ENCODE measurements at places on chromosomes 1 and 21.

GRCh38 chr1:116572099-116572498, 1.3 kb upstream of the CD58 start:
- DNase-seq, result no peak

DNA sequence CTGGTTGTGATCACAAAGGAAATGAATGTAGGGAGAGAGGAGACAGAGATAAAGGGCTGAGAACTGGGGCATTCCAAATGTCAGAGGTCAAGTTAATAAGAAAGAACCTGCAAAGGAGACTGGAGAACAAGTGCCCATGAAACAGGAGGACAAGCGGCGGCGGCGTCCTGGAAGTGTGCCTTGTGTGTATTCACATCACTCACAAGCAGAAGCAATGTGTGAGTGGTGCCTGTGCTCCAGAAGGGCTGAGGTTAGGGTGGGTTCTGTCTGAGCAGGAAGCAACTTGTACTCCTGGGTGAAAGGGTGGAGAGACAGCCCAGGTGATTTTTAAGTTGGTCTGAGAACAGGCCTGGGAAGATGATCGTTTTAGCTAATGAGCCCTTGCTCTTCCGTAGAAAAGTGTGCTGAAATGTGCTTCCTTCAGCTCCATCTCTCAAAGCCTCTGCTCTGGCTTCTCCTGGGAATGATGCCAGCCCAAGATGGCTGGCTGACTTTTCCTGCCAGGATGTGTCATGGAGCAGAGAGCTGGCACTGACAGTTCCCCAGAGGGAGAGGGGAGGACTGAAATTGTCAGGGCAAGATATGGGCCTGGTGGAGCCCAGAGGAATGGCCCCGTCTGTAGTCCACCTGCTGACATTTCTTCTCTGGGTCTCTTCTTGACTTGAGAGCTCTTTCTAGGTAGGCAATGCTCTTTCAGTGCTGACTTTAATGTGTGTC, 25.1 kb upstream of the PLEKHA6 start:
- DNase-seq, result peak; percentile 88

GRCh38 chr1:232287676-232288569, 342.0 kb downstream of the SIPA1L2 start:
- DNase-seq, result peak; percentile 13

- DNase-seq, result no peak
Measured at GRCh38 chr1:246295340-246295739, 211.7 kb downstream of the SMYD3 start.

GRCh38 chr1:27413004-27413403, 20.6 kb downstream of the GPR3 start:
- no peak for DNase-seq

DNA sequence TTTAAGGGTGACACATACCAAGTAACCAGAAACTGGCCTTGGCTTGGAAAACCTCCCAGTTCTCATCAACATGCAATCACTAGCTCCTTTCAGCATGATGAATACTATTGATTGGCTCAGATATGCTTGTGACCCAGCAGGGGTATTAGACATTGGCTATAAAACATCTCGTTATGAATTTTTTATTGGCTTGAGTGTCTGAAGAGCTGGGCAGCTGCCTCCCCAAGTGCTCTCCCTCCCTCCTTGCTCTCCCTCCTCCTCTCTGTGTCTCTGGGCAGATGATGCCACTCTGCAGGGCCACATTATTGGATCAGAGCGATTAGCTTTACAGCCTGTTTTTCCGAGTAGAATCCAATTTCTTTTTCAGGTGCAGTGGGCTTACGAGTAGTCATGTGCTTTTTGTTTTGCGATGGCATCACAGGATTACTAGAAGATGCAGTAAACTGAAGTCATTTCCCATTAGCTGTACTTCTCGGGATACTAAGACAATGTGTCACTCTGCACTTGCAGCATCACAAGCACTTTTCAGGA, 79.3 kb upstream of the ATF3 start:
- DNase-seq, result peak; percentile 80

DNA sequence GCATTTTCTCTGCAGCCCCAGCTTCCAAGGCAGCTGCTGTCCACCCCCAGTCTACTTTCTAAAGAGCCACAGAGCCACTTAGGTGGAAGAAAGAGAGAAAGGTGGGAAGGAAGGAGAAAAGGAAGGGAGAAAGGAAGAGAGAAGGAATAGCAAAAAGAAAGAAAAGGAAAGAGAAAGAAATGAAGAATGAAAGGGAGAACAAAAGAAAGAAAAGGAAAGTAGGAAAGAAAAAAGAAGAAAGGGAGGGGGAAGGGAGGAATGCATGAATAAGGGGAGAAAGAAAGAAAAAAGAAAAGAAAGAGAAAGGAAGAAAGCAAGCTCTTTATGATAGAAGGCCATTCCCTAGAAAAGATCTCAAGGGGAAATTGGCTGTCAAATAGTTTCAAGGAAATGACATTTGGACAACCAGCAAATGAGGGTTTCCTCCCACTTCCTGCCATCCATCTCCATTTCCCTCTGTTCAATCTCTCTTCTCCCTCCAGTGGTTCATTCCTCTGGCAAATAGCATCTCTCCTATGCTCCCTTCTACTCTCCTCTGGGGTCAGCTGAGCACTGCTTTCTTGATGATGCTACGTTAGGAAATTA, 3.4 kb upstream of the CSF1 start:
- DNase-seq, result no peak

DNA sequence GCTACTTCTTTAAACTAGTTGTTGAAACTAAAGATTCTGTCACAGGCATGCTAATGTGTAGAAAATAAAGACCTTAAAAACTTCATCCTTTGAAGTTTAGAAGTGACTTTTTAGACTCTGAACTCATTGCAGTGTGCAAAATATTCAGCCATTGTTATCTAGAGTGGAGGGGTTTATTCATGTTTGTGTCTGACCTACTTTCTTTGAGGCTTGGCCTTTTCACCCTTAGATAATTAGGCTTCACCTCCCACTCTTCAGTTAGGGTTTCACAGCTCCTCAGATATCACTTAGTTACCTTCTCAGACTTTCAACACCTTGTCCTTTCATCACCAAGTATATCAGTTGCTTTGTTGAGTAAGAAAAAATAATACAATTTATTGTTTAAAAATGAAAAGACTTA, 75.9 kb downstream of the IVNS1ABP start:
- no peak for DNase-seq

- DNase-seq, result no peak
Measured at GRCh38 chr1:84192681-84193080, 48.6 kb downstream of the PRKACB start.

GRCh38 chr1:3197781-3198316, 128.8 kb downstream of the PRDM16 start:
- DNase-seq, result no peak

DNA sequence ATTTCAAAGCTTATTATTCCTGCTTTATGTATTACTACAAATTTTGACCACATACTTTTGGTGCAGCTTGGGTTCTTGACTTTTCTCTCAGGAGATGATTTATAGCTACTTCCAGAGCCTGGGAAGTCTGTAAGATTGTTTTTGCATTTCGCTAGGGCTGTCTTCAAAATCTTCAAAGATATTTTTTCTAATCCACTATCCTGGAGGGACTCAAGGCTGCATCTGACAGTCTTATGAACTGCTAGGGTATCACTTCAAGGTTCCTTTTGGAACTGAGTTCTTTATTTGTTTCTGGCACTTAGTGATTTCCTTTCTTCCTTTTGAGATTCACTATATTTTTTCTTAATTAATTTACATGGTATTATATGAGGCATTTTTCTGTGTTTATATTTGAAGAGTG, 90.0 kb upstream of the LYPLAL1 start:
- no peak for DNase-seq

GRCh38 chr1:205357567-205357966, 845 bp upstream of the KLHDC8A start:
- DNase-seq, result no peak

GRCh38 chr1:150365941-150366340, 2.0 kb downstream of the RPRD2 start:
- peak; percentile 32 for DNase-seq

DNA sequence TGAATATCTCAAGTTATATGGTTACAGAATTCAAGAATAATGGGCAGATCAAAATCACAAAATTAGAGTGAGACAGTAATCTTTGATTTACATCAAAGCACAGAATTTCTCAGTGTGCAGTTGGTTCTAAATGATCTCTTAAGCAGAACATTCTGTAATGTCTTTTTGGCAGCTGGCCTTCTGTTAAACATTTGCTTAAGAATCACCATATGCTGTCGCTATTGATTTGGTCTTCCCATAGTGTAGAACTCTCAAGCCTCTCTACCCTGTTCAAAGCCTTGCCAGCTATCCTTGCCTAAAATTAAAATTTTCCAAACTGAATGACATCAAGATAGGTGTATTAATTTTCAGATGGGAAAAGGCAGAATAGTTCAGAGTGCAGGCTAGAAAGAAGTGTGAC, 38.9 kb upstream of the ERO1B start:
- DNase-seq, result no peak

- peak; percentile 85 for DNase-seq
Measured at GRCh38 chr1:83999316-83999819, 436 bp upstream of the TTLL7 start.

- no peak for DNase-seq
Measured at GRCh38 chr1:26168410-26169197, at the start of gene C1orf232. TSS of gene C1orf232 (minus strand) at chr1:26168963. CDS start at chr1:26168499, 464 bp downstream.

GRCh38 chr1:169550294-169550693, 36.0 kb downstream of the F5 start:
- DNase-seq, result peak; percentile 65

DNA sequence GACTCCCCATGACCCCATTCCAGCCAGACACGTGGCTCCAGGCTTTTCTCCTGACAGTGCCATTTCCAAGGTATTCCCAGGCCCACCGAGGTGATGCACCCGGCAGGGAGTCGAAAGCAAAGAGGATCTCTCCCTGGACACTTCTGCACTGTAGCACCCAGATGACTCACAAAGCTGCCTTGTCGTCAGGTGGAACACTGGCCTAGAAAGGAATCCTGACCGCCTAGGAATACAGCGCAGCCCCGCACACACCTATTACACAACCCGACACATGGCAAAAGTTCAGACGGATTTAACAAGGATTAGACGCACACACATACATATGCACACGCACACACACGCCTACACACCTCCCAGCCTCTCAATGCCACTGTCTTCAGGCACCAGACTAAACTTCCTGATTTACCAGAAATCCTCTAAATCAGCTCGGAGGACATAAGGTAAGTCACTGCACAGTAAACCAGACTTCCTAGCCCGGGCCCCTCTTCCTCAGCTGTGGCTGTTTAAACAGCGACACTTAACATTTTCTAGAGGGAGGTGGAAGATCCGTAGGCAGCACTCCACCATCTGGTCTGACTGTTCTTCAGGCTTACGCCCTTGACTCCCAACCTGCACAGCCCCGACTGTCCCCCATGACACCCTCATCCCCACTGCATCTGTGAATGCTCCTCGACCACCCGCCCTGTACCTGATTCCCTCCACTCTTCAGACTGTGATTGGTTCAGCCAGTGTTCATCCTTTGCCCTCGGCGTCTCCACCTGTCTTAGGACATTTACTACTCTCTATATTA, 12.7 kb downstream of the FAM89A start:
- no peak for DNase-seq

DNA sequence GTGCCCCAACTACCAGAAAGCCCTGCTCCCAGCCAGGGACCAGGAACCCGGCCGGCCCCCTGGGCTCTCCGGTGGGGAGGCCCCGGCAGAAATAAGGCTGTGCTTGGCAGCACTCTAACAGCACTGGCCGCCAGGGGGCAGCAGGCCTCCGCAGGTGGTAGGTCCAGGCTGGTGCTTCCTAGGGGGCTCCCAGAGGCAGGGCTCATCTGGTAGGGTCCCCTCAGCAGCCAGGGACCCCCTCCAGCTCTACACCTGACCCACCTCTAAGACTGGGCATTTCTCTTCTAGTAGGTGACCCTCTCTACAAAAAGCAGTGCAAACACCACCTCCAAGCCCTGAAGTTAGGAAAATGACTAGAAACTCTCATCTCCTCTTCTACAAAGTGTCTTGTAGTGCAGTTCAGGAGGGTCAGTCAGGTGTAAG, 85.6 kb downstream of the STUM start:
- DNase-seq, result peak; percentile 77

GRCh38 chr1:101178688-101179491, 57.9 kb upstream of the S1PR1 start:
- DNase-seq, result no peak

- no peak for DNase-seq
Measured at GRCh38 chr1:191026828-191027227, 549.2 kb upstream of the BRINP3 start.

- DNase-seq, result no peak
Measured at GRCh38 chr1:234226113-234226818, 147.0 kb upstream of the COA6 start.

DNA sequence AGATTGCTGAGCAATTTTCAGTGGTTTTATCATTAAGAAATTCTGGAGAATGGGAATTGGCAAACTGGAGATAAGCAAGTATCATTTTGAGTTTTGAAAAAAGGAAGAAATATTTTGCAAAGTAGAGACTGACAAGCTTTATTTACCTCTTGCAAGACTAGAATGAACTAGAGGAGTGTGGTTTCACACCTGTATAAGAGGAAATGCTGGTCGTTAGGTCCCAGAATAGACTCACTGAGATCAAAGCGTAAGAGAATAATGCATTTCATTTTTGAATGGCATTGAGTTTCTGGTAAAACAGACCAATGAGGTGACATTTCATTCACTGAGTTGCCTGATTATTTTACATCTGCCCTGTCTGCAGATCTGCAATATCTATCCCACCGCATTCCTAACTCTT, 308.1 kb downstream of the ADGRL2 start:
- DNase-seq, result no peak

Data from GM23248 (cell line).